ENCODE measurements at places on chromosomes 5 and 9.

GRCh38 chr5:100479079-100479688, 56.0 kb upstream of the FAM174A start:
- DNase-seq: peak; percentile 51

DNA sequence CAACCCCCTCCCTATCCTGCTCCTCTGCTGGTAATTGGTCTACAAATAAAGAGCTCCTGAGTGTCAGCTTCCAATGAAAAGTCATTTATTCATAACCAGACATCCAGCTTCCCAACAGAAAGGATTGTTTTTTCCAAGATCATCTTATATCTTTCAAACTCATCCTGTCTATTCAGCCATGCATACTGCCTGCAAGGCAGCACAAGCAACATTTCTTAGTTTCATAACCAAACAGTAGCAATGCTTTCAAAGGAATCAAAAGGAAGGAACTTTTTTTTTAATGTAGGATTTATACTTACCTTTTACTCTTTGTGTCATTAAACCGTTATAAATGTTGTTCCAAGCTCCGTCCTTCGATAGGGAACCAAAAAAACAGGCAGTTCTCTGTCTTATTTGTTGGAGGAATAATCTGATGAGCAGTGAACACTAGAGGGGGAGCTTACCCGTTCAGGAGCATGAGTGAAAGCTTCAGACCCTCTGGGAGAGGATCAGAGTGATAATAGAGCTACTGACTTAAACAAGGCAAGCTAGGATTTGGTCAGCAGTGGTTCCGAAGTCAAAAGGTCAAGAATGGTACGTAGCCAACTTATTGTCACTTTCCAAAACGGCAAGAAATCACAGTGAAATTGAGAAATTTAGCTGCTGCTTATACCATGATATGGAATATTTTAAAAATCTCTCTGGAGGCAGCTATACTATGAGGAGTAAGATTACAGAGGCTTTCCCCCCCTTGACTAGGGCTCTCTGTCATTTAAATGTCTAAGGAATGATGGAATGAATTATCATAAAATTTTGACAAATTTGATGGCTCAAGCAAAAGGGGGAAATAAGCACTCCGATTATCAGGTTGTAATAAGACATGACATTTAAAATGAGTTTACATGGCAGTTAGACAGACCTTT, 892.9 kb downstream of the NR2F1-AS1 start:
- peak; percentile 5 for DNase-seq

DNA sequence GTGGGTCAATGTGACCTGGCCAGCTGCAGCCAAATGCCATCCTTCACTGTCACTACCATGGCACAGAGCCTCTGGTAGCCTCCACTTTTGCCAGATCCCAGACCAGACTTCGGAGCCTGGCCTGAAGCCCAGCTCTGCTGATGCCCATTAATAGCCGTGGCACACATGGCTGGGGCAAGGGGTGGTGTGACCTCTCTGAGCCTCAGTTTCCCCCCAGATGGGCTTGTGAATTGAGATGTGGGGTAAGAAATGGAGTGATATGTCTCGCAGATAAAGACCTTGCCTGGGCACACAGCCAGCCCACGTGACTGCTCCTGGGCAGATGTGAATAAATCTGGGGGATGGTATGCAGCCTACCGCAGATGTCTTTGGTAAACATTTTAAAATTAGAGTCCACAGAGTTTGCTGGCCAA, 13.9 kb downstream of the SUSD3 start:
- DNase-seq: no peak

DNA sequence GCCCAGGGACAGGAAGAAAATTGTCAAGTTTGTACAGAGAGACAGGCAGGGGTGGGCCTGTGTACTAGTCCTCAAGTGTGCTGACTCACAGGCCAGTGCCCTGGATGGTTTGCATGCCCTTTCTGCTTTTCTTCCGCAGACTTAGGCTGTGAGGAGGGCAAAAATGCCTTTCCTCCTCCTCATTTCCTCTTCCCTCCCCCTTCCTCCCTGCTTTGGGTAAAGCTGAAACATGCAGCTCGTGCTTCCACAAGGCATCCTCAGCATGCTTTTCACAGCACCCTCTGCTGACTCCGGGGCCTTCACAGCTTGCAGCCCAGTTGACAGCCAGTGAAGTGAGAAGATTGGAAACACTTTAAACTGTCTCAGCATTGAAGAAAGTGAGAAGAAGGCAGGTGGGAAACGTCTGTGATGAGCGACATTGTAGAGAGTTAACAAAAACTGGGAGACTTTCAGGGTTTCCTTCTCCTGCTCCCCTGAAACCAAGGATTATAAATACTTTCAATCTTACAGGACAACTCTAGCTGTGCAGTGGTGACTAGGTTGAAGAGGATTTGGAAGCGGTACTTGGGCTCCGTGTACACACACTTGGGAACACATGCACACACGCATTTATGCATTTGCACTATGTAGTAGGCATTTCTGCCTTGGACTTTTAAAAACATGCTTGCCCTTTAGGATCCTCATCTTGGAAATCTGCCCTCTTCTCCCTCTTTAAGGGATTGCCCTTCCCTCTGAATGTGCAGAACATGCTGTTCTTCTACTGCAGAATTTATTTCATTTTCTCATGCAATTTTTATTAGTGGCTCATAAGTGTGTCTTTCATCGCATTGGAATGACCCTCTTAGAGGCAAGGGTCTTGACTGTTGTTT, 138.8 kb downstream of the GRIA1 start:
- DNase-seq: peak; percentile 91

DNA sequence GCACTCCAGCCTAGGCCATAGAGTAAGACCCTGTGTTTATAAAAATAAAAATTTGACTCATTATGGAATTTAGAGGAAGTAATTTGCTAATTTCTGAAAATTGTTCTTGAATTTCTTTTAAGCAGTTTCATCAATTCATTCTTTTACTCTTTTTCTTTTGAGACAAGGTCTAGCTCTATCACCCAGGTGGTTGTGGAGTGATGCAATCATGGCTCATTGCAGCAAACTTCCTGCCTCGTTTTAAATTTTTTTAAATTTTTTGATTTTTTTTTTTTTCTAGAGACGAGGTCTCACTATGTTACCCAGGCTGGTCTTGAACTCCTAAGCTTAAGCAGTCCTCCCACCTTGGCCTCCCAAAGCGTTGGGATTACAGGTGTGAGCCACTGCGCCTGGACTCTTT, 3.1 kb upstream of the CAMLG start:
- DNase-seq: no peak

- peak; percentile 37 for DNase-seq
Observed at GRCh38 chr5:40570408-40571129, 109.1 kb upstream of the PTGER4 start.

DNA sequence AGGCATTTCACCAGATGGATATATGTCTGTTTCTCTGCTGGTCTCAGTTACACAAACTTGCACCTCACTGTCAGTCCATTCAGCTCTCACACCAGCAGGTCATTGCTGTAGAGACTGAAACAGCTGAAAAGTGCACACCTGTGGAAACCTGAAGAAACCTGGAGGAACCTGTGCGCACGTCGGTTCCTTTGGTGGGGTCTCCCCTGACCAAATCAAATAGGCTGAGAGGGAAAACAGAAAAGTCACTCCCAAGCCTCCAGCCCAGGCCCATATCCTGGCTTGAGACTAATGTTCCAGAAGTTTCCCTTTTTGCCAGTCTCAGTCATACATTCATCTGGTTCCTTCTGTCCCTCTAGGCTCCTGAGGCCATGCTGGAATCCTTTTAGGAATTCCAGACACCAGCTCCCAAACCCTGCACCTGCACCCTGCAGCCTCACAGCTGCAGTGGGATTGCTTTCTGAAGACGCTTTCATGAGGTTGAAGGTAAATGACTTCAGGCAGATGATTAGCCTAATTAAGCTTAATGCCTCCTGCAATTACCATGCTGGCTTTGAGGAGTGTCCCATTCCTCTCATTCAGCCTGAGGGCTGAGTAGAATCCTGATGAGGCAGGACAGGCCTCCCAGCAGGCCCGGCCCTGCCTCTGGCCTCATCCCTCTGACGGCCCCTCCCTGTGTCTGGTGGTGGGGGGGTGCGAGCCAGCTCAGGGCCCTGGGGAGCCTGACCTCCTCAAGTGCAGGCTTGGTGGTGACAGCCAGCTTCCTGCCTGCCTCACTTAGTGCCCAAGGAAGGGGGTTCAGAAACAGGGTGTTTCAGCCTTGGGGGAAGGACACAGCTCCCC, 24.3 kb upstream of the CXCL14 start:
- no peak for DNase-seq

GRCh38 chr9:15572200-15572770, 19.4 kb downstream of the CCDC171 start:
- no peak for DNase-seq

DNA sequence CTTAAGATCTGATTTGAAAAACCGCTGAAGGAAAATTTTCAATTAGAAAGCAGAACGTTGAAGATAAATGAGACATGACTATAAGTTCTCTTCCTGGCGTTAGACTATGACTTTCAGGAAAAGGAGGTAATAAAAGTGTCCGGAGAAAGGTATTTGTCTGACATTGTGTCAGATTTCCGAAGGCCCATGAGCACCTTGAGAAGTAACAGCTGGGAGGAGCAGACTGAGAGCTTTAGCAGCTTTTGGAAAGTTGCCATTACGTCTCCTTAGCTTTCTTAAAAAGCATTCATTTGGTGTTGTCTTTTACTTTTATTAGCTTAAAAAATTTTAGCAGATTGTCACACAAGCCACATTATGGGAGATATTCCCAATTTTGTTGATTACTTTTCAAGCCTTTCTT, 363.5 kb downstream of the NDUFS4 start:
- DNase-seq: no peak

DNA sequence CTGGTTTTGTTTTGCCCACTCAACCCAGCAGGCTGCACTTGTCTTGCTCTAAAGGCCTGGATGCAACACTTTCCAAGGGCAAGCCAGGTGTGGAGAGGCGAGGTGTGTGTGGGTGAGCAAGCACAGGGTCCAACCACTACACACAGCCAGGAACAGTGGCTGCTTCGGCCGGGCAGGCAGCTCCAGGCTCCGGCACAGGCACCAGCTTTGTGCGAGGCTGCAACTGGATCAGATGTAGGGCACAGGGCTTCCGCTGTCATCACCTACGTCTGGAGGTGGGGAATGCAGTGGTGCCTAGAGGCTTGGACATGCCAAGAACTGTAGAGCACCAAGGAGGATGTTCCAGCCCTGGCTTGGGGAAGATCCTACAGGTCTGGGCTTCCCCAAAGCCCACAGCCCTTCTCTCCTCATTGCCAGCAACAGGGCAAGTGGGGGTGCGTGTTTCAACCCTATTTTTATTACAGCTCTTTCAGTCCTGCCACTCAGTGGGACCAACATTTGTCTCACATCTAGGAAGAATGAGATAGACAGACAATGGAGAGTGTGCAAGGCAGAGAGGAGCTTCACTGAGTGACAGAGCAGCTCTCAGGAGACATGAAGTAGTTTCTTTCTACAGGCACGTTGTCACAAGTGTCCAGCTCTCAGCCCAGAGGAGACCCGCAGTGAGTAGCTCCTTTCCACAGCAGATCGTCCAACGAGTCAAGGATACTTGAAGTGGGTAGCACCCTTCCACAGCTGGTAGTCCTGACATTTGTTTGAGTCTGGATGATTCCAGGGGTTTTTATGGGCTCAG, 622.2 kb downstream of the CDH9 start:
- DNase-seq: no peak

GRCh38 chr5:174371600-174372094, 326.1 kb downstream of the NSG2 start:
- no peak for DNase-seq

DNA sequence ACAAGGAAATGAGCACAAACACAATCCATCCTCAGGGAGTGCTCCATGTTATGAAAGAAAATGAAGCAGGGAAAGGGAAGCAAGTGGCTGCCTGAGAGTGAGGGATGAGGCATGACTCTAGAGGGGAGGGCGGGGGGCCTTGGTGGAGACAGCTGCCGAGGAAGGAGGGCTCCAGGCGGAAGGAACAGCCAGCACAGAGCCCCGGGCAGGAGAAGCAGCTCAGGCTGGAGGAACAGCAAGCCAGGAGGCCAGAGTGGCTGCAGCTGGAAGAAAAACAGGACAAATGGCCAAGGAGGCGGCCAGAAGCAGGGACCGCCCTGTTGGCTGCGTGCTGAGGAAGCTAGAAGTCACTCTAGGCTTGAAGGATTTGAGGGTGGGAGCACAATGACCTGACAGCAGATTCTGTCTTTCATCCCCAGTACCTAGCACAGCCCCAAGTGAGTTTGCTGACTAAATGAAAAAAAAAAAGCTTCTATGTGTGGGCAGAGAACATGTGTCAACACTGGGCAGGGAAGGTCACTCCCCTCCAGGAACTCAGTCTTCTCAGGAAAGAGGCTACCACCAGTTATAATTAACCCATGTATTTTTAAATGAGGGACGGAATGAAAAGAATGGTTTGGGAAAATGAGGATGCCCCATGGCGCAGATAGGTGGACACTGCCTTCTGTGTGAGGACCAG, 142.8 kb downstream of the DCP2 start:
- DNase-seq: no peak

GRCh38 chr9:31137176-31138160, 1247.0 kb upstream of the ACO1 start:
- peak; percentile 73 for DNase-seq

- no peak for DNase-seq
Observed at GRCh38 chr5:129271308-129271707, 176.8 kb downstream of the ISOC1 start.

GRCh38 chr9:99158629-99159028, 53.7 kb downstream of the TGFBR1 start:
- DNase-seq: no peak
